Neural crest cell (in vitro differentiated cells): ENCODE measurements at places on chromosomes 7 and 10.

GRCh38 chr7:116528008-116528789 lies 3.4 kb downstream of the CAV1 start:
- DNase-seq: no peak

DNA sequence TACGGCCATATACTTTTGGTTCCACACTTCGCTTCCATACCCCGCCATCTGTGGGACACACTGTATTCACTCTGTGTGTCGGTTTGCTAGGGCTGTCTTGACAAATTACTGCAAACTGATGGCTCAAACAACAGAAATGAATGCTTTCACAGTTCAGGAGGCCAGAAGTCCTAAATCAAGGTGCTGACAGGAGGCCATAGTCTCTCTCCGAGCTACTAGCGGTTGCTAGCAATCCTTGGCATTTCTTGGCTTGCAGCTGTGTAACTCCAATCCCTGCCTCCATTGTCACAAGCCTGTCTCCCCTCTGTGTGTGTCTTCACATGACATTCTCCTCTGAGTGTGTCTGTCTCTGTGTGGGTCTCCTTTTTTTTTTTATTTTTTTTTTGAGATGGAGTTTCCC lies 28.9 kb upstream of the BMPR1A start:
- DNase-seq: no peak

DNA sequence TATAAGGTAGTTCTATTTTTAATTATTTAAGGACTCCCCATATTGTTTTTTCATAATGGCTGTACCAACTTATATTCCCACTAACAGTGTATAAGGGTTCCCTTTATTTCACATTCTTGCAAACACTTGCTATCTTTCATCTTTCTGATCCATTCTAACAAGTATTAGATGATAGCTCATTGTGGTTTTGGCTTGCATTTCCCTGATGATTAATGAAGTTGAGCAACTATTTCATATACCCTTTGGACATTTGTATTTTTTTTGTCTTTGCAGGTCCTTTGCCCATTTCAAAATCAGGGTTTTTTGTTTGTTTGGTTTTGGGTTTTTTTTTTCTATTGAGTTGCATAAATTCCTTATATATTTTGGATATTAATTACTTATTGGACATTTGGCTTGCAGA lies 107.2 kb downstream of the EPC1 start:
- DNase-seq: no peak

- DNase-seq: no peak
Observed at GRCh38 chr7:99296471-99296870, 23.8 kb downstream of the MYH16 start.

DNA sequence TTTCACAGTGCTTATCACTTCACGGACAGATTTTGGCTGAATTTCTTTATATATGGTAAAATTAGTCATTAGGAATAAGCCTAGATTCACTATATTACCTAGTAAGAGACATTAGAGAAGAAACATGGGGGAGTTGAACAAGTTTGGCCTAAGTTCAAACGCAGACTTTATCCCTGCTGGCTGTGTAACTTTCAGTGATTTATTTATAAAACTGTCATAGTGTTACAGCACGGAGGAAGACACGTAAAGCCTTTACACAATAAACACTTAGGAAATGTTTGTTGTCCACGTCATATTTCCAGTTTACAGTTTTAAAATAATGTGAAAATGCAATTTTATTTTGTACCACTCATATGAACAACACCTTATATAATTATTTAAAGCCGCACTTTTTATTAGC lies 661.5 kb downstream of the MAGI2 start:
- no peak for DNase-seq

DNA sequence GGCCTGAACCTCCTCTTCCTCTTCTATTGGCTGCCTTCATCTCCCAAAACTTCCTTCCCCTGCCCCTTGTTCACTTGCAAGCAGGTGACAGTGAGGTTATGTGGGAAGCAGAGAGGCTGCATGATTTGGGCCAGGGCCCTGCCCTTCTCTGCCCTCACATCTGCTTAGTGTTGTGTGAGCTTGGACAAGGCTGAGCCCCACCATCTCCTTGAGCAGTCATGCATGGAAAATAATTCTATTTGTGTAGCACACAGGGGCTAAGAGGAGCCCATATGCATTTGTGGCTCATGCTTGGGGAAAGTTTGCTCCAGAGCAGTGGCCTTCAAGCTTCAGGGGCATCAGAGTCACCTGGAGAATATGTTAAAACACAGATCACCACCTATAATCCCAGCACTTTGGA lies 26.8 kb upstream of the AQP1 start:
- DNase-seq: no peak

DNA sequence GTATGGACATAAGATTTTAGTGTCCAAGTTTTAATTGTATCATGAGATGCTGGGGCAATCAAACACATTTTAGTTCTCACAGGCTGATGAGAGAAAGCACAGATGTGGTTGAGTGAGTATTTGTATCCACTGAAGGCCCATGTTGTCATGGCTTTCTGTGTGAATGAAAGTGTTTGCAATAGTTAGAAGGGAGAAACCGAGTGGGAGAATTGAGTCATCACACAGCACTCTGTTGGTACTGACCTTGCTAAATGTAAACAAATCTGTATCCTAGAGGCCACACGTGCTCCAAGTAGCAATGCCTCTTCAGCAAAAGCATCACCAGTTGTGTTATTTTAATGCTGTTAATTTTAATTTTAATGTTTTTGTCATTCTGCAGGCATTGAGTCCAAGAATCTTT lies 121.2 kb downstream of the EMX2 start:
- DNase-seq: no peak

- no peak for DNase-seq
Observed at GRCh38 chr7:77971726-77972125, 173.2 kb downstream of the PHTF2 start.

DNA sequence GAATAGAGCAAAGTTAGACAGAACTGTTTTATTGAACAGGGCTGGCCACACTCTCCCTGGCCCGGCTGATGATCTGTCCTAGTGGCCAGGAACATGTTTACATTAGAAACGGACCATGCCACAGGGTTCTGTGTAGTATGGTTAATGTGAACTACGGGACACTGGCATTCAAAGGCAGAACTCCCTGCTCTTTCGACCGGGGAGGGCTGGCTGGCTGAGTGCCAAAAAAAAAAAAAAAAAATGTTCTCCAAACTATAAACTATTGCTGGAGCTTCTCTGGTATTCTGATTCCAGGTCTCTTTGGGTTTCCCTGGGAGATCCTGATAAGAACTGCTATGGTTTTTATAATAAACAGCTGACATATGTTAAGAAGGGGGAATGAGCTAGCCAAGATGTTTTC lies 1262.6 kb upstream of the SORCS1 start:
- DNase-seq: no peak

- DNase-seq: no peak
Observed at GRCh38 chr7:30870821-30871518, 40.7 kb upstream of the AQP1 start.

- DNase-seq: no peak
Observed at GRCh38 chr10:3528823-3529403, 256.1 kb downstream of the KLF6 start.

DNA sequence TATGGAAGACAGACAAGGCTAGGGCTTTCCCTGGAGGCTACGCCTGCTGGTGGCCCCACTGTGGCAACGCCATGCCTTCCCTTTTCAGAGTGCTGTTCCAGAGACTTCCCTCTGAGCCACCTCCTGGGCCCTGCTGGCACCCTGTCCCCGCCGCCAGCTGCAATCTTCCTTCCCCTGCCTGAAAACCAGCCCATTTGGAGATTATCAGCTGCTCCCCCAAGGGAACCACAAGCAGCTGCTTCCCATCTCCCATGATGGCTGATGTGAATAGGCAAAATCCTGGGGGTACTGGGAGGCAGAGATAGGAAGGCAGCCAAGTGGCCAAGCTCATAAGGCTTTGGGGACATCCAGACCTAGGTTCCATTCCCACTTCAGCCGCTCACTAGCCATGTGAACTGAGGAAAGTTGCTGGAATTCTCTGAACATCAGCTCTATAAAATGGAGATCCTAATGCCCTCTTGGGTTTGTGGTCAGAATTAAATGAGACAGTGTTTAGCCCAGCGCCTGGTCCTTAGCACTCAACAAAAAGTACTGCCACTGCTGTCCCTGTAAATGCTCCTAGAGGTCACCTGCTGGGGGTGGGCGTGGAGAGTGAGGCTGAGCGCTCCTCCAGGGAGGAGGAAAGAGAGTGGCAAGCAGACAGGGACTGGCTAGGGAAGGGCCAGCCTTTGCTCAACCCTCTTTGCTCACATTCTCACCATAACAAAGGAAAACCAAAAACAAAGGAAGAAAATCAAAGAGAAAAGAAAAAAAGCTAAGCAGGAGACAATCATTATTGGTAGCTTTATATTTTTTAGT lies 5.9 kb downstream of the TSPAN33 start:
- DNase-seq: no peak

DNA sequence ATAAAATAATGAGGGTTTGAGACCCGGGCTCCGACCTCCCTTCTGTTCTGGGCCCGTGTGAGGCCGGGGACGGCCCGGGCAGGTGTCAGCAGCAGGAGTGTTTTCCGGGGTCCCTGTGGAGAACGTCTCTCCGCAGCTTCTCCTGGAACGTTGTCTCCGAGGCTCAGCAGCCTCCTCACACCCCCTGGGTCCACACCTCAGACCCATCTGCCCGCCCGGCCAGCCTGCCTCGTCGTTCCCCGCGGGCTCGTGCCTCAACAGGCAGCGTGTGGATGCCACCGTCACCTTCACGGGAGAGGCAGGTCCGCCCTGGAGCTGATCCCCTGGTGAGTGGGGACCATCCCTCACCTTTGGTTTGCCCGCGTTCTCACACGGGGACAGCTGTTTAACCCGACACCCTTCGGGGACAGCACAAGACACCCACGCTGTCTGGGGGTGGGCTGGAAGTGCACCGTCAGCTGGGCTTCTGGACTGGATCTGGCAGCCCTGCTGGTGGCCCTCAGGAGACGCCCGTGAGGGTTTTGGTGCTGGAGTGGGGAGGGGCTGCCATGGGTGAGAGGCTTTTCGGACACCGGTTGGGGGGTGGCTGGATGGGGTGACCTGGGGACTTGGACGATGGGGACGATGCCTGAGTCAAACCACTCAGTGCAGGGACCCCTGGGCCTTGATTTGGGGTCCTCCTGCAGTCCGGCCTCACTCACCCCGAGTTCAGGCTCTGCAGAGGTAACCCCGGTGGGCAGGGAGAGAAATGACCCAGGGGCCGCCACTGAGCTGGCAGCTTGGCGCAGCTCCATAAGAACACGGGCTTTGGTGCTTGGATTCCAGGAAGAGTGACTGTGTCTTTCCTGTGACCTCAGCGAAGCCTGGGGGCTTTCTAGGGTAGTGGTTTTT lies 131.7 kb downstream of the DNAJB6 start:
- no peak for DNase-seq

DNA sequence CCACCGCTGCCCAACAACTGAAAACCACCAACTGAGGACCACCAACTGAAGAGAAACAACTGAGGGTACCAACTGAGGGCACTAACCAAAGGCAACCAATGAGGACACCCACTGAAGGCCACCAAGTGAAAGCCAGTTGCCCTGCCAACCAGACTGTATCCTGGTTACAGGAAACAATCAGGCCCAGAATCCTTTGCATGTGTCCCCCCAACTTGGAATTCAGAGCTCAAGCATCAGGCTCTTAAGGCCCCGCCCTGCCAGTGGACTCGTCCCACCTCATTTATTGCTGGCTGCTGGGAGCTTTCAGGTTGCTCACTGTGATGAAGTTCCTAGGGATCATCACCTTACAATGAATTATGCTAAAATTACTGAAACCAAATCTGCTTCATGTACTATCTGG lies 76.6 kb upstream of the ABI1 start:
- no peak for DNase-seq

DNA sequence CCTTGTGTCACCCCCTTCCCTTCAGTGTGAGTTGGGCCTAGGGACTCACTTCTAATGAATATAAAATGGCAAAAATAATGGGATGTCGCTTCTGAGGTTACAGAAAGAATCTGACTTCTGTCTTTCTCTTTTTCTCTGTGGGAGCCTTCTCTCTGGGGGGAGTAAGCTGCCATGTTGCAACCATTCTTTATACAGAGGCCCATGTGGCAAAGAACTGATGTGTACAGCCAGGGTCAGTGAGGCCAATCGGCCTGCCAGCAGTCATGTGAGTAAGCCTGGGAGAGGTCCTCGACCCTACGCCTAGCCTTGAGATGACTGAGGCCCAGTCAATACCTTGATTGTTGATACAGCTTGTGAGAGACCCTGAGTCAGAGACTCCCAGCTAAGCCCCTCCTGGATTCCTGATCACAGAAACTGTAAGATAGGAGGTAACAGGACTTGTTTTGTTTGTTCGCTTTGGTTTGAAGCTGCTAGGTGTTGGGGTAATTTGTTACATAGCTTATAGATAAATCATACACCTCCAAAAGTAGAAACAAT lies 1.7 kb downstream of the TCAF1 start:
- DNase-seq: no peak

GRCh38 chr7:159067576-159068487 lies 76.8 kb downstream of the VIPR2 start:
- no peak for DNase-seq

DNA sequence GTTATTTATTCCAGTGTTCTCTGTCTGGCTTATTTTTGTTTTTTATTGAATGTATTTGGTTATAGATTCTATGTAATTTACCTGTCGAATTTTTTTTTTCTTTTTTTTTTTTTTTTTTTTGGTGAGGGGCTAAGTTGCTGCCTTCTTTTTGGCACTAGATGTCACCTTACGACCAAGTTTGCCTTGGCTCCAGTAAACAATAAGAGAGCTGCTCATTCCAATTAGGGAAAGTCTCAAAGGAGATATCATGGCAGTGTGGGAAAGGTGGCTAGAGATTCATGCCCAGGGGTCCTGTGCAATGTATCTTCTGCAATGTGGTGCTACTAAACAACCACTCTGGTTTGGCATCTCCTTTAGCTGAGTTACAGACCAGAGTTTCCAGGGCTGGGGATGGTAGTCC lies 84.0 kb downstream of the PTPN20 start:
- DNase-seq: no peak

GRCh38 chr7:71984348-71984747 lies 427.8 kb downstream of the CALN1 start:
- DNase-seq: no peak

DNA sequence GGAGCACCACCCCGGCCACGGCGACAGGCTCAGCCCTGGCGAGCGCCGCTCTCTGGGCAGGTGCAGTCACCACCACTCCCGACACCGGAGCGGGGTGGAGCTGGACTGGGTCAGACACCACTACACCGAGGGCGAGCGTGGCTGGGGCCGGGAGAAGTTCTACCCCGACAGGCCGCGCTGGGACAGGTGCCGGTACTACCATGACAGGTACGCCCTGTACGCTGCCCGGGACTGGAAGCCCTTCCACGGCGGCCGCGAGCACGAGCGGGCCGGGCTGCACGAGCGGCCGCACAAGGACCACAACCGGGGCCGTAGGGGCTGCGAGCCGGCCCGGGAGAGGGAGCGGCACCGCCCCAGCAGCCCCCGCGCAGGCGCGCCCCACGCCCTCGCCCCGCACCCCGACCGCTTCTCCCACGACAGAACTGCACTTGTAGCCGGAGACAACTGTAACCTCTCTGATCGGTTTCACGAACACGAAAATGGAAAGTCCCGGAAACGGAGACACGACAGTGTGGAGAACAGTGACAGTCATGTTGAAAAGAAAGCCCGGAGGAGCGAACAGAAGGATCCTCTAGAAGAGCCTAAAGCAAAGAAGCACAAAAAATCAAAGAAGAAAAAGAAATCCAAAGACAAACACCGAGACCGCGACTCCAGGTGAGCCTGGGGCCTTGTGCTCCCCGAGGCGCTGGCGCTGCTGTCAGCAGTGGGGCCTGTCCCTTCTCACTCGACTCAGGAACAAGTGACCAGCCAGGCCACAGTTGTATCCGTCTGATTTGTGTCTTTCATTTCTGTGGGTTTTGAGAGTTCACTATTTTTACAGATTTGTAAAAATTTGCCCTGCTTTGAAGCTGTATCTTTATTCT lies 117.7 kb downstream of the CYTH3 start:
- DNase-seq: no peak
